Caco-2 (cell line): ENCODE measurements at places on chromosomes 1 and 21. TPM values are rescaled to one million over a fixed set of nuclear protein-coding genes. Genes with fewer than 3 reads are reported as not detected.

Gene RNF2
- total RNA-seq: 27.1 and 31.7 TPM in 2 replicates

Gene YIPF1
- total RNA-seq: 16.6 and 17.2 TPM in 2 replicates

Gene C1orf105
- total RNA-seq: 0.82 and 1.9 TPM in 2 replicates

Gene CD48
- not detected in 2 replicates for total RNA-seq

Gene LRRC53
- total RNA-seq: not detected in 2 replicates
